Stimulated activated CD4-positive, alpha-beta T cell treated with anti-CD3 and anti-CD28 coated beads, Interleukin-4, amount 100 ng/mL, for 1 hour (primary cell): ENCODE measurements at places on chromosomes 3 and 15.

GRCh38 chr15:99155961-99156443, 51.1 kb downstream of the SYNM start:
- DNase-seq: no peak

DNA sequence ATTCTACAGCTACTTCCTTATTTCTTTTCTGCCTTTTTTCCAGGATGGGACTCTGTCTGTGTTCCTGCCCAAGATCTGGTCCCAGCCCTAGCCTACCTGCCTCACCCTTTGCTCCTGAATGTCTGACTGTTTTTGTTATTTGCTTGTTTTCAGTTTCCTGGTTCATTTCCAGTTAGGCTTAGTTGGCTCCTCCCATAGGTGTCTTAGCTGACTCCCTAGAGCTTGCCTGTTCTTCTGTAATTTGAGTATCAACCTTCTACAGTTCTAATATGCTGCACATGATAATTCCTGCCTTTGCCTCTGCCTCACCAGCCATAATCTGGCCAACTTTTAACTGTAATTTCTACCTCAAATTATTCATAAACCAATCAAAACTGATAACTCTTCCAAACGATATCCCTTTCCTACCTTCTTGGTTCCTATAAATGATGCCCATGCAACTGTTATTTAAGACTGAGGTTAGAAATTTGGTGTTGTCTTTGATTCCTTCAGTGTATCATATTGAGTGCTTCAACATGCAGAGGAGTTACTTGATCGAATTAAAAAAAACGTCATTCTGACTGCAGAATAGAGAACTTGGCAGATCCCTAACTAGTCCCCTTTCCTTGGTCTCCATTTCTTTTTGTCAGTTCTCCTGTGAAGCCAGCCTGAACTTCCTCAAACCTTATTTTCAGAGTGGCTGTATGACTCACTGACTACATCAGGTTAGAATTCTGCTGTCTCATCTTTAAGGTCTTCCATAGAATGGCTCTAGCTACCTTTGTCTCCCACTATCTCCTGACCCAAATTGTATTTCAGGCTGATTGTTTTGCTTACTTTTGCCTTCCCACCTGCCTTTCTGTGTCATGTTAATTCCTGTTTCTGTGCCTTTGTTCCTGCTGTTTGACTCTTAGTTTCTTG, 8.4 kb downstream of the GOLM2 start:
- no peak for DNase-seq

- DNase-seq: no peak
These were observed 11.5 kb upstream of the MB21D2 start for GRCh38 chr3:192929146-192929545.

- no peak for DNase-seq
These were observed 34.6 kb downstream of the FMN1 start for GRCh38 chr15:33159726-33160453.
